ENCODE measurements at places on chromosomes 6 and 20. TPM values are rescaled to one million over a fixed set of nuclear protein-coding genes. Genes with fewer than 3 reads are reported as not detected.

- no peak for DNase-seq
Measured at GRCh38 chr6:18314317-18314997, 50.1 kb upstream of the DEK start.

DNA sequence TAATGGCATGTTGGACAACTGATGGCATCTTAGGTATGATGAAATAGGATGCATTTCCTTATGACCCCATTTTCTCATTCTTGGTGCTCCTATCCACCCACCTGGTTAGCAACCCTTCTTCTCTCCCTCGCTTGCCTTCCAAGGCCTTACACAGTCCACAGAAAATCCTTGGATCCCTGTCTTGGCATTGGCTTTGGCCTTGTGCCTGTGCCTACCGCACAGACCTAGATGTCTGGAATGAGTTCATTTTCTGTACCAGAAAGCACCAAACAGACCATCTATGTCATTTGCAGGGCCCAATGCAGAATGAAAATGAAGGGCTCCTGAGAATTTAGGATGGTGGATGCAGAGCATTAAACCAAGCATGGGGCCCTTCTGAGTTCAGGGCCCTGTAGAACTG, 99.0 kb upstream of the LAMP5 start:
- no peak for DNase-seq

The CSNK2A1 gene
- 117 TPM for total RNA-seq

The MRPS26 gene
- 44.1 TPM for total RNA-seq

GRCh38 chr20:57672164-57672563, 37.7 kb downstream of the PMEPA1 start:
- no peak for DNase-seq

DNA sequence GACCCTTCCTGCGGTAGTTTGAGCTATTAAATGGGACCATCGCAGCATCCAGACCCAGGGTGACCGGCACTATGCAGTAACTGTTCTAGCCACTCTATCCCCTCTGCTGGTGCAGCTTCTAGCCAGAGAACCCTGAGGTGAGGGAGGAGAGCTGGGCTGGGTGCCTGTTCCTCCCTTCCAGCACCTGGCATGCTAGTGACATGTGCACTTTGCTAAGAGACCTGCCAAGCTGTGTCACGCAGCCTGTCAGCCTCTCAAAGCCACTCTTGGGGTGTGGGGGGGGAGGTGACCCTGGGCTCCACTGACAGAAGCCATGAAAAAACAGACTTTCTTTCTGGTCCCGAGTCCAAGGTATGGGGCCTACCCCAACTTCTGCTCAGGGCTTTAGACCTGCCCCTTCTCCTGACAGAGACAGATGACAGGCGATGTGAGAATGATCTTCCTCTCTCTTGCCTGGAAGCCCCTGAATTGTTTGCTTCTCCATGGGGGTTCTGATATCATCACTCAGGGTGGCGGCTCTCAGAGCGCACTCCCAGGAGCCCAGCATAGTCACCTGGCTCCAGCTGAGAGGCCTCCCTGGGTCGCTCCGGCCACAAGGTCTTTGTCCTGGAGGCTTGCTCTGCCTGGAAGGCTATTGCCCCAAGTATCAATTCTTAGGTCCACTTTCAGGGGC, 47.2 kb upstream of the MLN start:
- DNase-seq, result no peak

DNA sequence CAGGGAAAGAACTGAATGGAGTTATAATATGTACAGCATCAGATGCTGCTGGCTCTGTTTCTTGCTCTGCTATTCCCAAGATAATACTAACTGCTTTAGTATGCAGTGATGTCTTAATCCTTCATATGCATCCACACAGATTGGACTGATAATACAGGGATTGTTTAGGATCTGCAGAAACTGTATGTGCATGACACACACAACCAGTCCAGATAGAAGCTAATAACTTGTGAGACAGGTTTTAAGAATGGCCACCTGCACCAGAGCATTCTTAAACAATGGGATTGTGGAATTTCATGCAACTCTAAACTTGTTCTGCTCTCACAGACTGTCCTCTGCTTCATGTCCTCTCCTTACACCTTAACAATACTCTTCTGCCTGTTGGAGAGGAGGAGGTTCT, 90.9 kb downstream of the SPTLC3 start:
- DNase-seq, result no peak
